ENCODE measurements at places on chromosomes 2 and 18. TPM values are rescaled to one million over a fixed set of nuclear protein-coding genes. Genes with fewer than 3 reads are reported as not detected.

SERPINB11 gene
- total RNA-seq = not detected

SLC9A4 gene
- not detected for total RNA-seq

CAPN10 gene
- total RNA-seq = 26.8 TPM

BOK gene
- 0.22 TPM for total RNA-seq

HSBP1L1 gene
- 5.1 TPM for total RNA-seq

CCDC141 gene
- total RNA-seq = 6.5 TPM

DNA sequence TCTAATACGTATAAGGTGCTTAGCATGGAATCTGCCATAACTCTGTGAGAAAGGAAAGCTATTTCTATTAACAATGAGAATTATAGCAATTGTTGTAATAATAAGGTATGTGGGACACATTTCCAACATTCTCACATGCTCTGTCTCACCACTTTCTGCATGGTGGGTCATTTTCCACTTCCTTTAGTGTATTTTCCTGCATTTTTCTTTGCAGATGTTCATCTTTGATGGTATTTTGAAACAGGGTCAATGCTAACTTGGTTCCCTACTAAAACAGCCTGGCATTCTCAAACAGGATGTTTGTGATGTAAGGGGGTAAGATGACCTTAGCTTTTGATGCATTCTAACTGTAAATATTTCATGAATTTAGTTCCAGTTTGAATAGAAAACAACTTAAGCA is 54.7 kb downstream of the MYO1B start:
- no peaks in the 10 kb centered on the region for H3K4me1 ChIP-seq
- no peak for DNase-seq
- no peak overlapping the region for H3K27ac ChIP-seq
- H3K27me3 ChIP-seq = peaks cover 4% of the 10 kb centered on the region
- H3K4me3 ChIP-seq = no peak overlapping the region
- peaks cover 1% of the 10 kb centered on the region for H3K36me3 ChIP-seq

DNA sequence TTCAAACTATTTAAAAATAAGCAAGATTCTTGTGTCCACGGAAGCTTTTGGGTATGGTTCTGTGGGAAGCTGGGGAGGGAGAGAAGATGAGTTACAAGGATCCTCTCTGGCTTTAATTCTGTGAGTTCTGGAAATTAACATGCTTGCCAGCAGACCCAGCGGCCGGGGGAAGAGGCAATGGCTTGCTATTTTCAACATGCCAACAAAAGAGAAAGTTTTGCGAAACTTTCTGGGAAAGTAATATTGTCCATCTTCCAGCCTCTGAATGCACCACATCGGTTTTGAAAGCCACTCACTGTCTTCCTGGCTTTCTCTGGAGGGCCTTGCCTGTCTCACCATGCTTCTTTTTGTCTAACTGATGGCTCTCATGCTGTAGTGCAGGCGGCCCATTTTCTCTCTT is 85.7 kb downstream of the EN1 start:
- H3K27me3 ChIP-seq = peaks cover 27% of the 10 kb centered on the region
- H3K27ac ChIP-seq = no peak overlapping the region
- no peak for DNase-seq
- H3K36me3 ChIP-seq = no peaks in the 10 kb centered on the region

DNA sequence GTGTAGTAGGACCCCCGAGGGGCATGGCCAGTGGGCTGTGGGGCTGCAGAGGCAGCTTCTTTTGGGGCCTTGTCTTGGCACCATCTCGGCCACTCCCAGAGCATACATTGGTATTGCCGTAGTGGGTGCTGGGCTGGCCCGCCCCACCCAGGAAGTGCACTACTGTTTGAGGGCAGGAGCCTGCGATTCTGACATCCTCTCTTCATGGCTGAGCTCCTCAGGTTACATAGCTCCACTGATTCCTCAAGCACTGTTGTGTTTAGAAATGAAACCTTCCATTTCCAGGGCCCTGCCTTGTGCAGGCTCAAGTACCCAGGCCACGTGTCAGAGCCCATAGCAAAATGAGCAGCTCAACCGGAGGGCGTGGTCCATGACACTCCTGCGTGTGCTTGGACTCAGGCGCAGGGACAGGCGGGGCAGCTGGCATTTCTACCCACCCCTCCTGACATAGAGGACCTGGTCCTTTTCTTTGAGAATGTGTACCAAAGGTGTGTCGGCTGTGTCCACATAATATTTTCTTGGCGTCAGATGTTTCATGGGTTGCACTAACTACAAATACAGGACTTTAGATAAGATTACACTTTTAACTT is 67.9 kb downstream of the DGKD start:
- DNase-seq = peak; percentile 75
- H3K36me3 ChIP-seq = peaks cover 49% of the 10 kb centered on the region
- peak overlapping the region; percentile 34 for H3K4me3 ChIP-seq
- peak overlapping the region; percentile 82 for H3K27ac ChIP-seq

DNA sequence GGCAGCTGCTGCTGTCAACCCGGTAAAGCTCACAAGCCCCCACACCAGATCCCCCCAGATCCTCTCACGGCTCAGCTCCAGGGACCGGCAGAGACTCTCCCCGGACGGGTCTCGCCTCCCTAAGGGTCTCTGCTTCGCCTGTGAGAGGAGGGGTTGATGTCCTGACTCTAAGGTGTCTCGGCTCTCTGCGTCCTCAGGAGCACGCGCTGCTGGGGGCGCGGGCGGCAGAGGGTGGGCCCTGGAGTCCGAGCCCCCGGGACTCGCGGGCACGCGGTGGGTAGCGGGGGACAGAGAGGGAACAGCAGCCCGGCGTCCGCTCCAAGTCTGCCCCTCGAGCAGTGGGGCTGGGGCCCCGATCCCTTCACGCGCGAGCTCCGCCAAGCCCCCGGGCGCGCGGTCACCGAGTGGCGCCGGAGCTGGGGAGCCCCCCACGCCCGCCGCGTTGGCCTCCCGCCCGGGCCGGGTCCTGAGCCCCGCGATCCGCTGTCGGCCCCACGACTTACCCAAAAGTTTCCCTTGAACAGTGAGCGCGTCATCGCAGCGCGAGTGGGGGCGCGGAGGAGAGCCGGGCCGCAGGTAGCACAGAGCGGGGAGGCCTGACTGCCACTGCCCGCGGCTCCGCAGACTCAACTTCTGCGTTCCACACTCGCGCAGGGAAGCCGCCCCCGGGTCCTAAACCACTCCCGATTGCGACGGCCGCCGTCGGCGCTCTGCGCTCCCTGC is at the start of gene PSTPIP2:
PSTPIP2 (minus strand) TSS at position 608 of the 723 bp plus-strand sequence; CDS start at position 536, 72 bp downstream.
- no peaks in the 10 kb centered on the region for H3K27me3 ChIP-seq
- peaks cover 9% of the 10 kb centered on the region for H3K36me3 ChIP-seq
- DNase-seq = peak; percentile 78

GRCh38 chr2:152620208-152620607 is 97.1 kb downstream of the PRPF40A start:
- no peak overlapping the region for H3K27ac ChIP-seq
- no peaks in the 10 kb centered on the region for H3K4me1 ChIP-seq
- H3K4me3 ChIP-seq = no peak overlapping the region
- no peaks in the 10 kb centered on the region for H3K36me3 ChIP-seq
- peaks cover 2% of the 10 kb centered on the region for H3K27me3 ChIP-seq

- H3K36me3 ChIP-seq = no peaks in the 10 kb centered on the region
- no peaks in the 10 kb centered on the region for H3K27me3 ChIP-seq
- H3K27ac ChIP-seq = no peak overlapping the region
- no peak for DNase-seq
- H3K4me1 ChIP-seq = peaks cover 8% of the 10 kb centered on the region
- no peak overlapping the region for H3K4me3 ChIP-seq
Observed at GRCh38 chr2:28720345-28720744, 31.3 kb upstream of the PPP1CB start.

- DNase-seq = no peak
- H3K4me3 ChIP-seq = no peak overlapping the region
- peaks cover 15% of the 10 kb centered on the region for H3K27me3 ChIP-seq
- H3K4me1 ChIP-seq = no peaks in the 10 kb centered on the region
Observed at GRCh38 chr2:45068571-45069140, 59.4 kb upstream of the SIX2 start.

DNA sequence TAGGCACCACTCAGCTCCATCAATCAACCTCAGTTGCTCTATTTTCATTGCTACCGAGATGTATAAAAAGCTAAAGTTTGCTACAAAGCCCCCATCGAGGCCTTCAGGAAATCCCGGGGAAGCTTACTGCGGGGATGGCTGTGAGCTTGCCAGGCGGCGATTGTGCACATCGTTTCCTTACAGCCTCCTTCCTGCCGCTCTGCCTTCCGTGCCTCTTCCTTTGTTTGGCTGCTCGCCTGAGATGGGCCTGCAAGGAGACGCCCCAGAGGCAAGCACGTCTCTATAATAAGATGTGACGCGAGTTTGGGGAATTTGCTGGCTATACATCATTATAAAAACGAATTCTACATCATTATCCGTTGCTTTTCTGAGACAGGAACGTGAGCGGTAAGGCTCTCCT is 41.6 kb downstream of the DHRS9 start:
- H3K27me3 ChIP-seq = peaks cover 4% of the 10 kb centered on the region
- DNase-seq = no peak
- H3K36me3 ChIP-seq = no peaks in the 10 kb centered on the region
- peaks cover 37% of the 10 kb centered on the region for H3K4me1 ChIP-seq

DNA sequence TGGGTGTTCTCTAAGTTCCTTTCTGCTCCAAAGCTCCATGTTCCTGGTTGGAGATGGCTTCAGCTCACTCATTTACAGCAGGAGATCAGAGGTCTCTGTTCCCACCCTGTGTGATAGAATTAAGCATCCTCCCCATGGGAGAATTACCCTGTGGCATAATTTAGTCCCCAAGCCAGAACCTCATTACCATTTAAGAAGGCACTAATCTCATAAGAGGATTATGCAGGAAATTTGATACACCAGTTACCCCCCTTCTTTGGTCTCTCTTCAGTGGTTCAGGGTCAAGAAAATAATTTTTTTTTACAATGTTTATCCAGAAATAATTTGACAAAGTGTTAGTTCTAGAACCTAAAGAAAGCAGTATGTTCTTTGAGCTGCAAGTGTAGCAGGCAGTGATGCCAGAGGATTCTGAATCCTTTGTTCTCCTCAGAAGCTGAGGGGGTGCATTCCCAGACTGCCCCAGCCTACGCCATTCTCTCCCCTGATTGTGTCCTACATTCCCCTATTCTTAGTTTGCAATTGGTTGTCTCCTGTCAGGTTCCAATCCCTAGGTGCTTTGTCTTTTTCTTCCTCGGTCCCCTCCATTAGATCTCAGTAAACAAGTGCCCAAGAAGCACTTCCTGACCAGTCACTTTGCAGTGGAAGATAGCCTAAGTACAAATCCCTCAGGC is 163.6 kb downstream of the PRKCE start:
- H3K4me3 ChIP-seq = no peak overlapping the region
- peaks cover 4% of the 10 kb centered on the region for H3K4me1 ChIP-seq
- no peaks in the 10 kb centered on the region for H3K36me3 ChIP-seq
- H3K27ac ChIP-seq = no peak overlapping the region
- no peak for DNase-seq
- H3K27me3 ChIP-seq = no peaks in the 10 kb centered on the region

DNA sequence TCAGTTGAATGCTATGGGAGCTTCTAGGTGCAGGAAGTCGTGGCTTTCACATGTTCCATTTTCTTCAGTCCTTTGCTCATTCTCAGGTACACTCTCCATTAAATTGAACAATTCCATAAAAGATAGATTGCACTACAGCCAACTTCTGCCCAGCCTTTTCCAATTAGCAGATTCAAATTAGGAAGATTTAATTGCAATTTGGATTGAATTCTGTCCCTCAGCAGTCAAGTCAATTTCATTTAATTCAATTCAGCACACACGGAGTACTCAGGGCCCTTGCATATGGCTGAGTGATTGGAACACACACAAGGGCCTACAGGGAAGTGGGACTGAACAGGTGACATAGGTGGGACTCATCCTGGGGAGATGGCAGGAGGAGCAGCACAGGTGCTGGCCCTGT is 220.4 kb downstream of the LOXHD1 start:
- H3K4me1 ChIP-seq = no peaks in the 10 kb centered on the region
- no peaks in the 10 kb centered on the region for H3K27me3 ChIP-seq
- no peak overlapping the region for H3K4me3 ChIP-seq
- DNase-seq = no peak
- no peaks in the 10 kb centered on the region for H3K36me3 ChIP-seq
- H3K27ac ChIP-seq = no peak overlapping the region

DNA sequence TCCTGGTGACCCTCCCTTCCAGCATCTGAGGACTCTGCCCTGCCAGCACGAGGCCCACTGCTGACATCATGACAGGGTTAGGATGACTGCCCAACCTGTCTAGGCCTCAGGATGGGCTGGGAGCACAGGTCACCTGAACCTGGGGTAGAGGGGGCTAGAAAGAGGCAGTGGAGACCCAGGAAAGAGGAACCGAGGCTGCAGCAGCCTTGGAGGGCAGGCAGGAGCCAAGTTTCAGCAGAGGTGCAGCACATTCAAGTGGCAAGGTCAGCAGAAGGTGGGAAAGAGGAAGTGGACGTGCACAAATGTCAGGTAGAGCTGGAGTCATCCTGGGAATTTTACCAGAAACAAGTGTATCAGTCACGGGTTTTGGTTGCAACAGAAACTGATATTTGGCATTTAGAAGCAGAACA is 13.6 kb upstream of the RAB10 start:
- DNase-seq = no peak
- H3K4me3 ChIP-seq = no peak overlapping the region
- H3K27me3 ChIP-seq = no peaks in the 10 kb centered on the region
- H3K27ac ChIP-seq = no peak overlapping the region

GRCh38 chr2:58629545-58630119 is 388.5 kb upstream of the FANCL start:
- H3K27ac ChIP-seq = no peak overlapping the region
- no peak for DNase-seq
- no peaks in the 10 kb centered on the region for H3K36me3 ChIP-seq
- H3K27me3 ChIP-seq = peaks cover 2% of the 10 kb centered on the region
- no peaks in the 10 kb centered on the region for H3K4me1 ChIP-seq
- H3K4me3 ChIP-seq = no peak overlapping the region

- DNase-seq = no peak
- no peak overlapping the region for H3K27ac ChIP-seq
- no peaks in the 10 kb centered on the region for H3K36me3 ChIP-seq
- no peak overlapping the region for H3K4me3 ChIP-seq
Observed at GRCh38 chr2:117378653-117379052, 435.8 kb upstream of the DDX18 start.

Measured in activated CD8-positive, alpha-beta T cell treated with anti-CD3 and anti-CD28 coated beads for 36 hours (primary cell).